ENCODE measurements at places on chromosomes 7 and 10.

DNA sequence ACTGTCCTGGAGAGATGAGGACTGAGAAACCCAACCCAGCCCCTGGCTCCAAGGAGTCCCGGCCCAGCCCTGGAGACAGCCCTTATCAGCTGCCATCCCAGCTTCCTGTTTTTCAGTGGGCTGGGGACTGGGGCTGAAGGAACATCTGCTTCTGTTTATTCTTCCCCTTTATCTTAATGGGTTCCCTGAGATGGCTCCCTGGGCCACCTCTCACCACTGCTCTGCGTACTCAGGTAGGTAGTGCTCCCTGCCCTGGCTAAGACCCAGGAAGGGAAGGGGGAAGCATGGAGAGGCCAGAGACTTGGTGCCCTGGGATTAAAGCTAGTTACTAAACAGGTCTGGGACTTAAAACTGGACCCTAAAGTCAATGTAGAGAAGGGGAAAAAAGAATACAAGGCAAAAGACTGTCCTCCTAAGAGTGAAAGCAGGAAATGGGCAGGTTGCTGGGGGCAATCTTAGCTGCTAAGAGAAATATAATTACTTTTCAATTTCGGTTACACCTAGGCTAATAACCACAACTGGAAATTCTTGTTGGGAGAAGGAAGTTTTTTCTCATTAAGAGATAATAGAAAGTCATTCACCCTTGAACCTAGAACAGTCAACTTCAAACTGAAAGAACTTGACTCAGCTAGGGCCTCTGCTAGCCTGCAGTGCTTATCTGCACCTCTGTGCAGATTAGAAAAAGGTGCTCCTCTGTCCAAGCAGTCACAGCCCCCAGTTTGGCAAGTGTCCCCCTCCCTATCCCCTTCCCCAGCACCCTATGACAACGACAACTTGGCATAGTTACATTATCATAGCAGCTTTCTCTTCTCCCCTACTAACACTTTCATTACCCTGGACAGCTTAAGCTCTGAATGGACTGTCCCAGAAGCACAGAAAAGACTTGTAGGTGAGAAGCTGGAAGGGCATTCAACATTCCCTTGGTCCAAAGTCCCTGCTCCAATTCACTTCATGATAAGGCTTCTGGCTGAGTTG lies 65.6 kb upstream of the KDM7A start:
- DNase-seq: no peak

GRCh38 chr7:21373031-21373430 lies 54.9 kb upstream of the SP4 start:
- no peak for DNase-seq

DNA sequence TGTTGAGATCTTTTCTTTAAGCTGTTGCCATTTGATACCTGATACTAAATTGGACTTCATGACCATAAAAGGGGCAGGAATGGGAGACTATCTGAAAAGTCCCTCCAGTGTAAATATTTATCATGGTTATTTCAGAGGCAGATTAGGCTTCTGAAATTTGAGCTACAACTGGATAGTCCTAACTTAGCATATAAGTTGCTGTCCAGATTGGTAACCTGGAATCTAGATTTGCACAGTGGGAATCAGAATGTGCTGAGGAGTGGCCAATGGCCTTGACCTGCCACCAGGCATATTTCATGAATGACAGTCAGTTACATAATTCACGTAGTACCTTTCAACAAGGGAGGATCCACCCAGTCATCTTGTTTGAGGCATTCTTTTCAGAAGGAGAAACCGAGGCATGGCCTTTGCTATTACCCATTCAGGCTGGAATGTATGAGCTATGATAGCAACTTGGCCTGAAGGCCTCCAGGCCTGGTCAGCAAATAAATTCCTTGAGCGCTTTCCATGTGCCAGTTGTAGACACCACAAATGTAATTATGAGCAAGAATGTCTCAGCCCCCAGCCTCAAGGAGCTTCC lies 80.0 kb downstream of the EEPD1 start:
- DNase-seq: no peak

DNA sequence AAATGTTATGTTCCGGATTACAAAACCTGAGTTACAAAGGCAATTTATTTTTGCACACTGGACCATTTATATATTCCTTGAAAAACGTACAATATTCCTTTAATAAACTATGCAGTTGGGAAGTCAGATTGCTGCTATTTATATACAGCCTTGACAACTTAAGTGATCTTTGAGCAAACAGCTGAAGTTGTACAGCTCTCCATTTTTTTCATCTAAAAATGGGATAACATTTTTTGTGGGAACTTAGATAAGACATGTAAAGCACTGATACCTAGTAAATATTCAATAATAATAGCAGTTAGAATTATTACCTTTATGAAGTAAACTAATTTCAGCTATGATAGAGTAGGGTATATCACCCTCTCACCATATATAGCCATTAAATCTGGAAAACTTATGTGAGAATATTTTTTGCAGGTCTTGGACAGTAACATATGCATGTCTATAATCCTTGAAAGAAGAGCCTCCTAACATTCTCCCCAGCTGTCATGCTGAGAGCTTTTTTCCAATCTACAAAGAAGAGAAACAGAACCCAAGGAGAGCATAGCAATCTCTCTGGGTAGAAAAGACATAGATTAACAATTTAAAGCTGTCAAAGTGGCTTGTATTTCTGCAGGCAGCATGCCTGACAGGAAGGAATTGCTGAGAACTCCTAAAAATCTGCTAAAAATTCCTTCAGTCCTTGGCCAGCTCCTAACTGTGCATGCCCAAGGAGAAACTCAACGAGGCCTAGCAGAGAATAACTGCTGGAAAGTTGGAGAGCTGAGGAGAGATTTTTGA lies 326.0 kb downstream of the CRPPA start:
- DNase-seq: peak; percentile 13

GRCh38 chr10:73979809-73980433 lies 18.0 kb upstream of the VCL start:
- no peak for DNase-seq

GRCh38 chr10:55929291-55929690 lies 431.8 kb downstream of the ZWINT start:
- no peak for DNase-seq

DNA sequence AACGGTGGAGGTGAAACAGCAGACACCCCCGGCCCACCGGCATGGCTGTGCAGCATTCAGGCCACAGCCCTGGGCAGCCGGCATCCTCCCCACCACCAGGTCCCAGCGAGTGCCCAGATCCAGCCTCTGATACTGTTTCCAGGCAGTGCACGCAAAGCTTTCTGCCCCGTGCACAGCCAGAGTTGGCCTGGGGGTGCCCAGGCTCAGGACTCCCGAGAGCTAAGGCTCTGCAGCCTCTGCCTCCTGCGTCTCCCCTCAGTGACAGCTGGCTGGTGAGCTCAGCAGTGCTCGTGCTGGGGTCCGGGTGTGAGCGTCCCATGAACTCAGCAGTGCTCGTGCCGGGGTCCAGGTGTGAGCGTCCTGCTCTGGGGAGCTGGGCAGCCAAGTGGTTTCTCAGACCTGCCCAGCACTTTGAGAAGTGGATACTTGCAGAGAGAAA lies 65.4 kb downstream of the CFAP46 start:
- no peak for DNase-seq

- no peak for DNase-seq
Observed at GRCh38 chr7:74604326-74605020, 53.0 kb upstream of the GTF2I start.

DNA sequence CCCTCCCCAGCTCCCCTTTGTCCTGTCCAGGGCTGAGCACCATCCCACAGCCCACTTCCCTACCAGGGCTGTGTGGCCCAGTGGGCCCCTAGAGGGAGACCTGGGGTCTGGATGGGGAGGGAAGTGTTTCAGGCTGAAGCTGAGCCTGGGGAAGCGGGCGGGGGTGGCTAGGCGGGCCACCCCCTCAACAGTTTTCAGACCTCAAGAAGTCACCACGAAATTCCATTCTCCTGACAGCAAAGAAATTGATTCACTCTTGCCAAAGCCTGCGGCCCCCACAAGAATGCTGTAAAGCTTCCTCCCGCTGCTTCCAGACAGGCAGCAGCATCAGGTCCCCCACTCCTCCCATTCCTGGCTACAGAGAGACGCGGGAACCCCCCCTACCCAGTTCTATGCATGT lies 2.5 kb upstream of the LFNG start:
- DNase-seq: peak; percentile 78

- DNase-seq: peak; percentile 40
Observed at GRCh38 chr10:91672021-91672608, 39.2 kb upstream of the PPP1R3C start.

- DNase-seq: no peak
Observed at GRCh38 chr7:1281068-1281467, 48.4 kb downstream of the UNCX start.

- DNase-seq: peak; percentile 87
Observed at GRCh38 chr7:23712368-23713284, 2.6 kb downstream of the STK31 start.

GRCh38 chr7:39949971-39950472 lies at the start of gene CDK13:
Gene CDK13, plus strand, starts transcription at chr7:39950256. Its CDS starts 386 bp downstream, at chr7:39950642.
- peak; percentile 68 for DNase-seq

DNA sequence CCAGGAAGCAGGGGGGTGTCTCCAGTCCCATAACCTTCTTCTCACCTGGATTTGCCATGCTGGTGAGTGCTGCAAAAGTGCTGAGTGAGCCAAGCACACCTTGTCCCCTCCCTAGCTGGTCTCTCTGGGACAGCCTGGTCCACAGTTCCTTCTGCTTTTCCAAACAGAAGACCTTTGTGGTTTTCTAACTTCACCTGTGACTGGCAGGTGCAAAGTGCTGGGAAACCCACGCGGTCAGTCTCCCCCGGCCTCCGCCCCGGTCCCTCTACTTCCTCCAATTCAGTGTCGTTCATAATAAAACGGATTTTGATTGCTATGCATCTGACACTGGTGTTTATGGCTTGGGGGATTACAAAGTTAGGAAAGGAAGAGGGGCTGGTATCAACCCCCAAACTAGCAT lies 37.1 kb downstream of the RBAK start:
- DNase-seq: no peak

GRCh38 chr7:17743316-17743715 lies 197.0 kb downstream of the SNX13 start:
- no peak for DNase-seq

DNA sequence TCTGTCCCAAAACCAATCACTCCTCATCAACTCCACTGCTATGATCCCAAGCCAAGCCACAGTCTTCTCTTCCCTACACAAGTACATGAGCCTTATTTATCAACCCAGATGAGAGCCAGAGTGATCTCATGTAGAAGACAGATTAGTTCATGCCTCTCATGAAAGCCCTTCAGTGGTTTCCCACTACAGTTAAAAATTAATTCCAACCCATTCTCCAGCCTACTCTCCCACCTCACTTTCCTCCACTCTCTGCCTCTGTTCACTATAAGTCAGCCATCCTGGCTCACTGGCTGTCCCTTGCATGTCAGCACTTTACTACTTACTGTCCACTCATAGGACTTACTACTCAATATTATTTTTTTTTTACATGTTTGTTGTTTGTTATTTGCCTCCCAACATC lies 67.3 kb downstream of the CACUL1 start:
- DNase-seq: no peak

- DNase-seq: no peak
Observed at GRCh38 chr7:52501696-52502095, 533.7 kb upstream of the POM121L12 start.

DNA sequence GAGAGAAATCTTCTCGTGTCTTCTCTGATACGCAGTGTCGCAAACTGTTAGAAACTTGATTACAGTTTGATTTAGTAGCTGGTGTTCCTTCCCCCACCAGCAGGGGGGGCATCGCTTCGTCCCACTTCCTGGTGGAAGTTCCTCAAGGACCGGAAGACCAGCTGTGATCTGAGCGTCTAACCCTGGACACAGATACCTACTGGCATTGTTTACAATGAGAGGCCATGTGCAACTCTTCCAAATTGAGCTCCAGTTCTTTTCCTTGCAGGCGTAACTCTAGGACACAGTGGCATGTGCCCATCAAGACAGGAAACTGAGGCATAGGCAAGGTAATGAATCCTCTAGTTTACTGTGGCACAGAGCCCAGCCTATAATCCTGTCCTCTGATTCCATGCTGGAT lies 219.0 kb downstream of the CCDC3 start:
- DNase-seq: peak; percentile 29

DNA sequence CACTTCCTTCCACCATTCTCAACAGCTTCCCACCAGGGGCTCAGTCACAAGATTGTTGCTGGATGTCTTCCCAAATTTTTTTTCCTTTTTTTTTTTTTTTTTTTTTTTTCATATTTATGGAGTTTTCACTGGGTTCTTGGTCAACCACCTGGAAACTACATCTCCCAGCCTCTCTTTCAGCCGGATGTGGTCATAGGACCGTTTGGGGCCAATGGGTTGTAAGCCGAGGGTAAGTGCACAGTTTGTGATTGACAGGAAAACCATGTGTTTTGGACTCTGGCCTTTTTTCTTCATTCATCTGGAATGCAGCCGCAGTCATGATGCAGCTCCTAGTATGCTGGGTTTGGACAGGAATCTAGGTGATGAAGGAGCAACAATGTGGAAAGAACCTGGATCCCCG lies 337.1 kb upstream of the FOXK1 start:
- no peak for DNase-seq

- DNase-seq: no peak
Observed at GRCh38 chr10:110274072-110274627, 30.6 kb downstream of the SMNDC1 start.
